ENCODE measurements at places on chromosomes 1 and 21.

- DNase-seq = no peak
These were observed 76.4 kb downstream of the ST3GAL3 start for GRCh38 chr1:43783671-43784205.

- DNase-seq = no peak
These were observed 44.8 kb downstream of the DPYD start for GRCh38 chr1:97875996-97876395.

DNA sequence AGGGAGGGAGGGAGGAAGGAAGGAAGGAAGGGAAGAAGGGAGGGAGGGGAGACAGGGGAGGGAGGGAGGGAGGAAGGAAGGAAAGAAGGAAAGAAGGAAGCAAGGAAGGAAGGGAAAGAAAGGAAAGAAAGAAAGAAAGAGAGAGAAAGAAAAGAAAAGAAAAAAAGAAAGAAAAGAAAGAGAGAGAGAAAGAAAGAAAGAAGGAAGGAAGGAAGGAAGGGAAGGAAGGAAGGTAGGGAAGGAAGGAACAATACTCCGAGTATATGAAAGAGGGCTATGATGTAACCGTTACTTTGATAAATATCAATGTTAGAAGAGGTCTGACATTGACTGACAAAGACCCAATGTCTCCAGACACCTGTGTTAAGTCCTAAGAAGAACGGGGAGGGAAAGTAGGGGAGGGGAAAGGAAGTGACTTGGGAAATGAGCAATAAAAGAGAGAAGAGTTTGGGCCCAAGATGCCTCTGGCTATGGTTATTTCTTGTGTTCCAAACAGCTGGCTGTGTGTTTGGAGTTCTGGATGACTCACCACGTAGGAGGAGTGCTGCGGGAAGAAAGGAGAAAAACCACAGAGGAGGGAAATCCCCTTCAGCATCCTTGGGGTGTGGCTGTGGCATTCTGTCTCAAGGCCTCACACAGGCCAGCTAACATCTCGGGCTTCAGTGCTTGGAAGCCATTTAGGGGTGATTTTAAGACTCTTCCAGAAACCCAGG is 37.0 kb upstream of the RXRG start:
- peak; percentile 39 for DNase-seq

- DNase-seq = no peak
These were observed 154.3 kb downstream of the COQ8A start for GRCh38 chr1:227094249-227094966.

- DNase-seq = peak; percentile 52
These were observed 777 bp downstream of the LRRC41 start for GRCh38 chr1:46302641-46303037.

GRCh38 chr1:157523774-157524493 is 28.4 kb downstream of the FCRL5 start:
- no peak for DNase-seq

- peak; percentile 43 for DNase-seq
These were observed 16.9 kb upstream of the SAMD11 start for GRCh38 chr1:906600-907420.

DNA sequence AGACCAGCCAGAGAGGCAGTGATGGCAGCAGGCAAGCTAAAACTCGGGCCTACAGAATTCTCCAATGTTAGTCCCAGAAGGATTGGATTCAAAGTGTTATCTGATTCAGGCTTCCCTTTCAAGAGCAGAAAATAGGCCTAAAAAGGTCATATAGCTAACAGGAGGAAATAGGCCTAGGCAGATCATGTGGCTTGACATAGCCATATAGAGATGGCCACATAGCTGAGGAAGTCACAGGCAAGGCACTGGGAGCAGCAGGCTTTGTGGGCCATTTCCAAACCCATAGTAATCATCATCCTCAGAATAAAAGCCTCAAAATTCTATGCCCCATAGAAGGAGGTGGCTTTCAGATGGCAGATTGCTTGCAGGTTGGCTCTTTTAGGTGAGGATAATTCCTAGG is 29.0 kb upstream of the LMO4 start:
- no peak for DNase-seq

DNA sequence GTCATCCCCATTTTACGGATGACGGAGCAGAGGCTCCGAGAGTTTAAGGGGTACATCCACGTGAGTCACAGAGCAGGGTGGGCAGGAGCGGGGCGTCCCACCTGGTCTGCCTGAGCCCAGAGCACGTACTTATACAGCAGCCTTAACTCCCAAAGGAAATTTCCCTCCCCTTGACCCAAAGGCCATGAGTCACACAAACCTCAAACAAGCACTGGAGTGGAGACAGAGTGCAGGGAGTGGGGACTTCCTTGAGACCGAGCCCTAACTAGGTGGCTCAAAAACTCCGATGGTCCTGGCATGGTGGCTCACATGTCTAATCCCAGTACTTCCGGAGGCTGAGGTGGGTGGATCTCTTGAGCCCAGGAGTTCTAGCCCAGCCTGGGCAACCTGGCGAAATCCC is 141.6 kb upstream of the KLHDC7A start:
- no peak for DNase-seq

DNA sequence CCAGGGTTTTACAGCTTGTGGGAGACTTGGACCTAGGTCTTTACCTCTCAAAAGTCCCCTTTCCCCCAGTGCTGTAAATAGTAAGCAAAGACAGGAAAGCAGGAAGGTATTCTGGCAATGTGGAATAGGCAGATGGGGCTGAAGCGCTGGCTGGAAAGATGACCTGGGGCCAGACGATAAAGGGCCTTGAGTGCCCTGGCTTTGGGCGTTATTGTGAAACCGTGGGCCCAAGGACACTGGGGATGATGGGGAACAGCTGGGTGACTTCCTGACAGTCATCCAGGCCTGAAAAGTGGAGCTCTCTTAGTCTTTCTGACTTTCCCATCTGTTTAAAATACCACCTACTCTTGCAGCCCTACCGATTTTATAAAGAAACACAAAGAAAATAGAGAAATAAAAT is 16.3 kb downstream of the URB2 start:
- DNase-seq = no peak

- no peak for DNase-seq
These were observed 48.0 kb downstream of the DNAI4 start for GRCh38 chr1:66876664-66877063.

DNA sequence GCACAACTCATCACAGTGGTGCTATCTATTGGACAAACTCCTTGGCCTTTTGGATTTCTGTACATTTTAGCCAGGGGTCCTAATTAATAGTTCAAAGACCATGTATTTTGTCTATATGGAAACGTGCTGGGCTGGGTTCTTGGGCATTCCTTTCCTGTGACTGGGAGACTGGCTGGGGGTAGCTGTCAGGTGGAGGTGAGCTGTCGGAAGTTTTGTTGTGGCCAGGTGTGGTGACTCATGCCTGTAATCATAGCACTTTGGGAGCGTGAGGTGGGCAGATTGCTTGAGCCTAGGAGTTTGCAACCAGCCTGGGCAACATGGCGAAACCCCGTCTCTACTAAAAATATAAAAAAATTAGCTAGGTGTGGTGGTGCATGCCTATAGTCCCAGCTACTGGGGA is 392.4 kb downstream of the RPS6KC1 start:
- no peak for DNase-seq

GRCh38 chr1:172429331-172430127 is 9.0 kb downstream of the C1orf105 start:
- no peak for DNase-seq

- no peak for DNase-seq
These were observed 49.2 kb upstream of the EDN2 start for GRCh38 chr1:41533731-41534080.

- no peak for DNase-seq
These were observed 16.0 kb upstream of the COG2 start for GRCh38 chr1:230626232-230626631.

- DNase-seq = no peak
These were observed 103.7 kb upstream of the NFIA start for GRCh38 chr1:60978421-60979357.

- DNase-seq = no peak
These were observed 116.8 kb downstream of the RABGAP1L start for GRCh38 chr1:174276087-174276486.

Data from left cardiac atrium (tissue), 4 donors.